ENCODE measurements at places on chromosomes 6 and 20.
A peak's percentile ranks its signal among the peaks of the same experiment; 100 is the strongest.

- no peak for DNase-seq
Measured at GRCh38 chr6:134002821-134003220, 49.6 kb downstream of the SLC2A12 start.

GRCh38 chr6:34129753-34130152, 16.1 kb downstream of the GRM4 start:
- DNase-seq, result no peak

GRCh38 chr6:99821164-99821563, 172.9 kb downstream of the MCHR2 start:
- no peak for DNase-seq

DNA sequence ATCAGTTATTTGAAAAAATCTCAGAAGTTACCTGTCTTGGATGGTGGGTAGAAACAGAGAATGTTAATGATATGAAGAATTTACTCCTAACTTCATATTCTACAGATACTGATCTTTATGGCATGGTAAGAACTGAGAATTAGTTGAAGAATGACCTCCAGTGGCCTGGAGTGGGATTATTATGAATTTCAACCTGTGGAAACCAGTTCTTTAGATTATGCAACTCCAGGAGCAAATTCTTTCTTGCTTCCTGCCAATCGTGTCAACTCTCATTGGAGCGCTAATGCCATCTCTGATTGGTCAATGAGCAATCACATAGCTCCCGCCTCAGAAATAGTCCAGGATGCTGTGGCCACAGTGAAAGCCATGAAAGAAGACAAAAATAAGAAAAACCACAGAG, 40.6 kb downstream of the LYRM2 start:
- DNase-seq, result no peak

DNA sequence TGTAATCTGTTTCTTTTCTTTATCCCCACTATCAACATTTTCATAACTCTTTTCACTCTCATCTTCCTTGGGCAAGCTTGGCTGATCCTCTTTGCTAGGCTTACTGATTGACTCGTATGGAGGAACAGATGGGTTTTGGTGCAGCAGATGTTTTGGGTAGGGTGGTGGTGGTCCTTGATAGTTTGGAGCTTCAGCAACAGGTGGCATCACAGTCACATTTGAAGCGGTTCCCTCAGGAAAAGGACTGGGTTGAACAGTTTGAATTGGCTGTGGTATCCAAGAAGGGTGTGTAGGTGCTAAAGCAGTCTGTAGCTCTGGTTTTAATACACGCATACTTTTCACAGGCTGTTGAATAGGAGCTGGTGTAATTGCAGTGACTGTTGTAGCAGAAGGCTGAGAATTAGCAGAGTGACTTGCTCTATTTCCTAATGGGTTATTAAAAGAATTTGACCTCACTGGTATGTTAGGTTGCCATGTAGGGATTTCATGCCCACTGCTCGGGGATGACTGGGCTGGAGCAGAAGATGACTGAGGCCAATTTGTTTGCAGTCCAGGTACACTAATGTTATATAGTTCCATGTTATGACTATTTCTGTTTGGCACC, 34.5 kb downstream of the LATS1 start:
- no peak for DNase-seq

DNA sequence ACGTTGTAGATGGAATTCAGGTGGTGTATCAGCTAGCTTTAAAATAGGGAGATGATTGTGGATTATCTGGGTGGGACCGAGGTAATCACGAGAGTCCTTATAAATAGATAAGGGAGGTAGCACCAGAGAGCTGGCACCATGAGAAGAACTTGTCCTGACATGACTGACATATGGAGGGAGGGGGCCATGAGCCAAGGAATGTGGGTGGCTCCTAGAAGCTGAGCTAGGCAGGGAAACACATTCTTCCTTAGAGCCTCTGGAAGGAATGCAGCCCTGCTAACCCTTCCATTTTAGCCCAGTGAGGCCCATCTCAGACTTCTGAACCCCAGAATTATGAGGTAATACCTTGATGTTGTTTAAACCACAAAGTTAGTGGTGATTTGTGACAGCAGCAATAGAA, 321.1 kb upstream of the SULF2 start:
- DNase-seq, result no peak

DNA sequence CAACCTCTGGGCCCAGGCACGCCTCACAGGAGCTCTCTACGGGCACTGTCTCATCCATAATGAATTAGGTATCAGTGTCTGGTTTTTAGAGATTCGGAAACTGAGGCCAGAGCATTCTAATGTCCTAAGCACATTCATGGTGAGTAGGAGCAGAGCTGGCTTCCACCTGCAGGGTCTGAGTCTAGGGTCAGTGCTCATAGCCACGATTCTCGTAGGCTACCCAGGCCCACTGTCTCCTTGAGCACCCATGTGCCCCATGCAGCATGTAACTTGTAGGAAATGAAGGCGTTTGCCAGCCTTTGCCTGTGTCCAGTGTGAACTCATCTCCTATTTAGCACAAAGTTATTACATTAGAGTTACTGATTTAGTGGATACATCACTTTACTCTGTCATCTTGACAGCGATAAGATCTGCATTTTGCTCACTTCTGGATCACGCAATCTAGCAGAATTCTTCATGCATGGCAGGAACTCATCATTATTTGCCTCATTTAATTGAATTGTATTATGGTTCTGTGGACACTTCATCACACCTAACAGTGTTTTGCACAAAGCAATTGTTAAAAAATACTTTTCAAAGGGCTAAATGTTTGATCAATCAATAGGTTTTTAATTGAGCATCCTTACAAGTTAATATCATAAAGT, 205.3 kb upstream of the SULF2 start:
- no peak for DNase-seq

DNA sequence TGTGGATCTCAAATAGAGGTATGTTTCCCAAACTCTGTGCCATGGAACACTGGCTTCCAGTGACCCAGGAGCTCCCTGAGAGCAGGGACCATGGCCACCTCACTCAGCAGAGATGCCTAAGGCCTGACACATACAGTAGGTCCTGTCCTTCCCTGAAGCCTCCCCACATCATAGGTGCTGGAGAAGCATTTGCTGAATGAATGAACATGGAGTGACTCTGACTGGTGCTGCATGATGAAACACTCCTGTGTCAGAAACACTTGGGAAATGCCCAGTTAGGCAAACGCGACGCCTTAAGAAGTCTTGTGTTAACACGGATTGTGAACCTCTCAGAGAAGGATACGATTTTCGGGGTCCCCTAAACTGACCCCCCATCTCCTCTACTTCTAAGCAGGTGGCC, 14.3 kb downstream of the SLA2 start:
- DNase-seq, result no peak

GRCh38 chr6:21305893-21306332, 287.6 kb upstream of the SOX4 start:
- DNase-seq, result no peak

- DNase-seq, result no peak
Measured at GRCh38 chr6:3531481-3531880, 74.6 kb upstream of the SLC22A23 start.

GRCh38 chr6:5457041-5457440, 195.7 kb downstream of the FARS2 start:
- peak; percentile 62 for DNase-seq

DNA sequence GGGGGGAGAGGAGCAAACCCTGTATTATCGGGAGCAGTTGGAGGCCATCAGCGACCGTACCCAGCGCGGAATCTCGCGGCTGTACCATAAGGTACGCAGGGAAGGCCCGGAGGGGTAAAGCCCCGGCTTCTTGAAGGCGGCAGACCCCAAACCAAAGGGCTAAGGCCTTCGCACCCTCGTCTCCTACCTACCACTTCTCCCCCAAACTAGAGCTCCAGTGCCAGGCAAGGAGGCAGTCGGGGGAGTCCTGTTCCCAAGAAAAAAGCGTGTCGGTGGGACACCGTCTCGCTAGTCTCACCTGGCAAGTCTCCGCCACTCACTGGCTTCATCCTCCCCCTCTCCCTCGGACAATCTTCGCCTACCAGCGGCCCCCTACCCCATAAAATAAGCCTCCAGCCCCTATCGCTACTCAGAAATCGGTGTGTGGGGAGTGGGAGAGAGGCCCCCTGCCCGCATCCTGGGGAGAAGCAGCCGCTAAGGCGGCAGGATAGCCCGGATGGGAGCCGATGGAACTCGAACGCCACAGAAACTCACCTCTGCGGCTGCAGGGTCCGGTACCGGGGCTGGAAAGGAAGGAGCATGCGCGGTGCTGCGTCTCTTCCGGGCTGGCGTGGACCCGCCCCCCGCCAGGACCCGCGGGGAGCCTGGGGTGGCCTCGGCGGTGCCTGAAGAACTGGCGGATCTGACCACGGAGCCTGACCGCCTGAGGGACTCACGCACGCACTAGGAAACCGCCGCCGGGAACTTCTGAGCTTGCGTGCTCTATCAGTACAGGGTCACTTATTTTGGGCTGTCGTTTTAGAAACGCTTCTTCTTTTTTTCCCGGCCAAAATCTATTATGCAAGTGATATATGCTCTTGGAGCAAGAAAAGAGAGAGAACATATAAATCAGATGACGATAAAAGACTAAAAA, at the start of gene RPS10:
Gene RPS10, minus strand, starts transcription at position 572 of the 913 bp plus-strand sequence. CDS start 848 bp downstream, outside the sequence.
- DNase-seq, result peak; percentile 91

- DNase-seq, result no peak
Measured at GRCh38 chr6:117677553-117678141, 2.4 kb downstream of the NUS1 start.

GRCh38 chr20:47370850-47371782, 14.6 kb upstream of the ZMYND8 start:
- DNase-seq, result no peak

GRCh38 chr6:165439928-165440554, 130.6 kb upstream of the C6orf118 start:
- no peak for DNase-seq

DNA sequence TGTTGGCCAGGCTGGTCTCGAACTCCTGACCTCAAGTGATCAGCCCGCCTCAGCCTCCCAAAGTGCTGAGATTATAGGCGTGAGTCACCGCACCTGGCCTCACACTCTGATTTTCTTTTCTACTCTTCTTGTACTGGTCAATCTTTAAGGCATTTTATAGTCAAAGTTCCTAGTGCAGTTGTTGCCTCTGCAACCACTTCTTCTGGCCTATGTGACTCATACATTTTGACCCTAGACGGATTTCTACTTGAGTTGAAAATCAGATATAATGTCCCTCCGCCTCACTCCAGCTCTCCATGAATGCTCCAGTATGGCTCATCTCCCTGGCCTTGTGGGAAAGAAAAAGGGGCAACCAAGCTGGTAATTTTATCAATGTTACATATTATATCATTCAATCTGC, 42.4 kb downstream of the TNFRSF21 start:
- no peak for DNase-seq

DNA sequence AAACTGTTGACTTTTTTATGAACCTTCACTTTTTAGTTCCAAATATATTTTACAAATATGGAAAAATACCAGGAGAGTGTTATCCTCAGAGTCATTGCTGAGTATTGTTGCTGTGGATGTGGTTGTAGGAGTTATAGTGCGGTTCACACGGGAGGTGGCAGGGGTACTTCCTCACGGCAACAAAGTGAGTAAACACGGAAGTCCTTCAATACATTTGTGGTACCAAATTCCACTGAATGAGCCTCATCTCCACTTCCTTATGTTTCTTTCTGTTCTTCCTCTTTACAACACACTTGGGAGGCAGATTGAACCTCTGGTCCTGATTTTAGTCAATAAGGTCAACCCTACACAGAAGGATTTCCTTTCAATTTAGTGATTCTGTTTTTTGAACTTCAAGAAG, 371.8 kb downstream of the BTBD3 start:
- DNase-seq, result no peak

- no peak for DNase-seq
Measured at GRCh38 chr6:53623497-53623896, 42.1 kb downstream of the KLHL31 start.

GRCh38 chr20:2754424-2754823, 46.0 kb downstream of the CPXM1 start:
- no peak for DNase-seq

DNA sequence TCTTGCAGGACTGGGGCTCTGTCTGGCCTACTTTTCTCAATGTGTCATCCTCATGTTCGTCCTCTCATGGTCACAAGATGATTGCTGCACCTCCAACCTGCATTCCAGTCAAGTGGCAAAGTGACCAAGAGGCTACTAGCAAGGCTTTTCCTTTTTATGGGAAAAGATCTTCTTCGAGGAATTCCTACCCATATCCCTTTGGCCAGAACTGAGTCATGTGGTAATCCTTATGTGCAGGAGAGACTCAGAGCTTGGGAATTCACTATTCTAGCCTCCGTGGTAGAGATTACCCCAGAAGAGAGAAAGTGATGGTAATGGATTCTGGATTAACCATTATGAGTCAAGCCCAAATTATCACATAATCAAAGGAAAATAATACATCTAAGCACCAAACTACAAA, 162.7 kb downstream of the KCNQ5 start:
- no peak for DNase-seq

- no peak for DNase-seq
Measured at GRCh38 chr6:82775361-82775760, 290.3 kb downstream of the UBE3D start.

GRCh38 chr6:122838060-122838780, 49.2 kb downstream of the SMPDL3A start:
- DNase-seq, result no peak

GRCh38 chr6:30741789-30742315, 635 bp downstream of the FLOT1 start:
- no peak for DNase-seq

- DNase-seq, result no peak
Measured at GRCh38 chr6:104589940-104590339, 269.8 kb downstream of the HACE1 start.

GRCh38 chr6:449486-450419, 58.2 kb downstream of the IRF4 start:
- no peak for DNase-seq

GRCh38 chr20:13426870-13427269, 205.8 kb downstream of the ISM1 start:
- DNase-seq, result no peak
